Ecto neural progenitor cell (in vitro differentiated cells): ENCODE measurements at places on chromosomes 1 and 21.

DNA sequence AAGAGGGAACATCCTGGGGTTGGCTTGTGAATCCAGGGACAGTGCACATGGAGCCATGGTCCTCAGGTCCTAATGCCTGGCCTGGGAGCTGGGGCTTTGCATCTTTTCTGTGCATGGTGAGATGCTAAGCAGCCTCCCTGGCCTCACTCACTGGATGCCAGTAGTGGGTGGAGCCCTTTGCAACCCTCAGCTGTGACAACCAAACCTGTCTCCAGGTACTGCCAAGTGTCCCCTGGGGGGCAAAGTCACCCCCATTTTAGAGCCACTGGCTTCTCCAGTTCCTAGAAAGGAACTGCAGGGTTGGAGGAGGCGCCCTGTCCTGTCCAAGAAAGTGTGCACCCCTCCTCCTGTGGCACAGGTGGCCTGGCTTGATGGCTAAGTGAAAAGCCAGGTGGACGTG lies 44.6 kb upstream of the GRIK3 start:
- DNase-seq = no peak

DNA sequence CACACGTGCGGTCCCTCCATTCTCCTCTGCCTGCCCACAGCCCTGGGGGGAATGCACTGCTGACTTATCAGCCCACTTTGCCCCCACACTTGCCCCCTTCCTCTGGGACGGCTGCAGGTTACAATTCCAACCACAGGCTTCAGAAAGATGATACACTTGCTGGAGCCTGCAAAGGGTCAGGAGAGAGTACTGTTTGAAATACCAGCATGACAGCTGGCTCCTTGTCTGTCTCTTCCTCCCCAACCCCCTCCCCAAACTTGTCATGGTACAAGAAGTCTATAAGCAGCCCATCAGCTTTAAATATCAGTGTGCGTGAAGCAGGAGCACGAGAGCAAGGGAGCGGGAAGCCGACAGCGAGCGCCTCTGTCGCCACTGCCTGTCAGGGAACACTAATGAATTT lies 62.4 kb downstream of the ERI3 start:
- no peak for DNase-seq

DNA sequence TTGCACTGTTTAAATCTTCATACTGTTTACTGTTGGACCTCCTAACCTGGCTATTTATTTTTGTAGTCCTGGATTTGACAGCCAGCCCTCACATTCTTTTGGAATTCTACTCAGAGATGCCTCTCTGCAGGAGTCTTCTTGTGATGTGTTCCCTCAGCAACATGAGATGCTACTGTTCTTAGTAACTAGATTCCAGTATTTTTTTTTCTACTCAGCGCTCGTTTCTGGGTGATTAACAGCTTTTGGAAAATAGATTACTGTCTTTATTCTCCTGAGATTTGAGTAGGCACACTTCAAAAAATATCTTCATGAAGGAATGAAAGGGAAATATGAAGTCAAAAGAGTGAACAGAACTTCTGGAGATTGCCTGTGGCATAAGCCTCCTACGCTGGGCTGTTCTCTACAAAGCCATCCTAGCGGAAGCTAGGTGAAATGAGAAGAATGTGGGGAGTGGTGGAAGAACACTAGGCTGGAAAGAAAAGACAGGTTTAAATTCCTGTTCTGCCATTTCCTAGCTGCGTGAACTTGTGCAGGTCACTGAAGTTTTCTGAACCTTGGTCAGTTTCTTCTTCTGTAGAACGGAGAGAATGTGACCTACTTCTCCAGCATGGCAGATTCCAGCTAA lies 75.9 kb downstream of the LRRC8C start:
- no peak for DNase-seq

- DNase-seq = no peak
Measured at GRCh38 chr1:150352866-150353265, 11.1 kb upstream of the RPRD2 start.

GRCh38 chr1:167746988-167747655 lies 25.3 kb downstream of the MPZL1 start:
- DNase-seq = no peak

DNA sequence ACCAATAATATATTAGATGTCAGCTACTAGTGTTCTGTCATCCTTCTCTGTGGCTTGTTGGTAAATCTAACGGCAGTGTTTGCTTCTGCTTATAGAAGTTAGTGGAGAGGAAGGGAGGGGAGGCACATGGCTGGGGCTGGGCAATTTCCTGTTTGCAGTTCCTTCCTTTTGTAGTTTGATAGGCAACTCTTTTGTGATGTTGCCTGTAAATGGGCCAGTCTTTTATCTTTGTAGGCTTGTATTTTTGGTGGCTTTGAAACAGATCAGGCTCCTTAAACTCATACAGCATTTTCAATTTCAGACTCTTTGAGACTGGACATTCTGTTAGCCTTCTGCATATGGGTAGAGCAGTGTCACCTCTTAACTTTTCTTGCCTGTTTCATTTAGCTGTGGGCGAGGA lies 48.1 kb downstream of the CDC14A start:
- no peak for DNase-seq

DNA sequence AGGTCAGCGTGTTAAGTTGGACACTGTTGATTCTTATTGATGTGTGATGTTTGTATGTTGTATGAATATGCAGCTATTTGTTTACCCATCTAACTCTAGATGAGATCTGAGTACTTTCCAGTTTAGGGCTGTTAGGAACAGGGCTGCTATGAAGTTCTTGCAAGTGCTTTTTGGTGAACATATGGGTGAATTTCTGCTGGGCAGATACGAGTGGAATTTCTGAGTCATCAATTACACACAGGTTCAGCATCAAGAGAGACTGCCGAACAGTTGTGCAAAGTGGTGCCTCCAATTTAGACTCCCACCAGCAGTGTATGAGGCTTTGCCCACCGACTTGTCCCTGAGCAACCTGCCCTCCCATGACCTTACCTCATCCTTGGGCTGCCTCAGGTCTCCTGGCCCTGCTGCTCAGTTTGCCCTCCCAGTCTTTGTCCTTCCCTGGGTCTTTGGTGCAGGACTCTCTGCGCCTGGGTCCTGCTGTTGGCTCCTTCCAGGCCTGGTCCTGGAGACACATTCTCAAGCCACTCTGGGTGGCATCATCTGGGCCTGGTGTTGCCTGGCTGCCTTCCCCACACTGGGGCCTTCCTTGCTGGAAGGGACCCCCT lies 343.6 kb downstream of the PTPRU start:
- DNase-seq = no peak

DNA sequence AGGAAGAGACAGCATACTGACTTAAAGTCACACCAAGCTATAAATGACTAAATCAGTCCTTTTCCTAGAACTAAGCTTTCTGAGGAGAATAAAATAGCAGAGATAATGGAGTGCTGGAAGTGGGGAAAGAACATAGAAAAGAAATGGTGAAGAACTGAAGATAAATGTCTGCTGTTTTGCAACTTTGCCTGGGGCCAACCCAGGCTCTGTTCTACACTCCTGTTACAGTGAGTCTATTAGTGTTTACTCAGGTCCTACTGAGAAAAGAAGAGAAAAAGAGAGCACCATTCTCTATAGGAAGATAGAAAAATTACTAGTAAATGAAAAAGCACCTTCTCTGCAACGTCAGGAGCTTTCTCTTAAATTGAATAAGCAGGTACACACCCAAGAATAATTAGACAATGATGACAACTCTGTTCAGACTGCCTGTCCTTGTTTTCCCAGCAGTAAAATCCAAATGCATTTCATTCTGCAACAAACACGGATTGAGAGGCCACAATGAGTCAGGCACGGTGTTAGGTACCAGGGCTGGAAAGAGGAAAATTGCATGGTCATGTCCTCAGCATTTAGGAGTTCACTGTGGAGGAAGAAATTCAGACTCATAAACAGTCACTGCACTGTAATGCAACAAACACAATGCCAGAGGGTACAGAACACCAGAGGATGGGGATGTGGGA lies 139.4 kb upstream of the CAMK1G start:
- DNase-seq = no peak

DNA sequence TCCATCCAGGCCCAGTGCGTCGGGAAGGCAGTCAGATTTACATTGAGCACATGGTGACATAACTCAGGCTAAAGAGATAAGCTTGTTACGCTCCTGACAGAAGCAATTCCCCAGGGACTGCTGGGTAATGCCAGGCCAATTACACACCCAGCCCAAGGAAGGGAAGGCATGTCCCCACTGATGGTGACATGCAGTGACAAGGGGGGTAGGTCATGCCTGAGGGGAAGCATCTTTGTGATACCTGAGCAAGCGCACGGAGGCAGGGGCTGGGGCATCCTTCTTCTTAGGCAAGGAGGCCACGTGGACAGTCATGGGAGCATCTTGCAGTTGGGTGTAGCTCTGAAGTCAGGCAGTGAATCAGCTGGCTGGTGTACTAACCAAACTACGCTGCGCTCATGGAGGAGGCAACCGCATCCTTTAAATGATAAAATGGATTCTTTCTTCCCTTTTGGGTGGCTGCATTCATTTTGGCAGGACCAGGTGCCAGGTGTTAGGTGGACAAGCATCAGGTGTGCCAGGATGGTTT lies 39.6 kb upstream of the GRIK3 start:
- no peak for DNase-seq

- DNase-seq = no peak
Measured at GRCh38 chr1:243718893-243719292, 131.2 kb downstream of the AKT3 start.

DNA sequence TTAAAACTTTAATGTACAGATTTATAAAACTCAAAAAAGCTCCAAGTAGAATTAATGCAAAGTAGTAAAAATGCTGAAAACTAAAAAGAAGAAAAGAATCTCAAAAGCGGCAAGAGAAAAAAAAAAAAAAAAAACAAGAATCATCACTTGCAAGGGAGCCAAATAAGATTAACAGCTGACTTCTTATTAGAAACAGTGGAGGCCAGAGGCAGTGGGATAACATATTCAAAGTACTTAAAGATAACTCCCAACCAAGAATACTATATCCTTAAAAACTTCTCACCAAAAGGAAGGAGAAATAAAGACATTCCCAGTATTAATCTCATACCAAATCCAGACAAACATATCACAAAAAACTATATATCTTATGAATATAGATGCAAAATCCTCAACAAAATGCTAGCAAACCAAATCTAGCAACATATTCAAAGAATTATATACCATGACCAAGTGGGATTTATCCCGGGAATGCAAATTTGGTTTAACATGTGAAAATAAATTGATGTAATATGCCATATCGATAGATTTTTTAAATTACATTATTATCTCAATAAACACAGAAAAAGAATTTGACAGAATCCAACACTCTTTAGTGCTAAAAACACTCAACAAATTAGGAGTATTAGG lies 62.7 kb downstream of the CAMK2N1 start:
- no peak for DNase-seq

DNA sequence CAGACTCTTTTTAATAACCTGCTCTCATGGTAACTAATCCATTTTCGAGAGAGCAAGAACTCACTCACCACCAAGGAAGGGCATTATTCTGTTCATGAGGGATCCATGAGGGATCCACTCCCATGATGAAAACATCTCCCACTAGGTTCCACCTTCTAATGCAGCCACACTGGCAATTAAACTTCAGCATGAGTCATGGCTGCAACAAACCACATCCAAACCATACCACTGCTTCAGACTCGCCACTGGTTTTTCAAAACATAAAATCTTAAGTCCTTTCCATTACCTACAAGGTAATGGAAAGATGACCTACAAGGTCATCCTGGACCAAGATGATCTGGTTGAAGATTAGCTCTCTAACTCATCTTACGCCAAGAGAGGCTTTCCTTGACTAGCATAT lies 405.1 kb downstream of the VAV3 start:
- DNase-seq = no peak

- DNase-seq = no peak
Measured at GRCh38 chr1:59631561-59632255, 183.0 kb upstream of the HOOK1 start.

DNA sequence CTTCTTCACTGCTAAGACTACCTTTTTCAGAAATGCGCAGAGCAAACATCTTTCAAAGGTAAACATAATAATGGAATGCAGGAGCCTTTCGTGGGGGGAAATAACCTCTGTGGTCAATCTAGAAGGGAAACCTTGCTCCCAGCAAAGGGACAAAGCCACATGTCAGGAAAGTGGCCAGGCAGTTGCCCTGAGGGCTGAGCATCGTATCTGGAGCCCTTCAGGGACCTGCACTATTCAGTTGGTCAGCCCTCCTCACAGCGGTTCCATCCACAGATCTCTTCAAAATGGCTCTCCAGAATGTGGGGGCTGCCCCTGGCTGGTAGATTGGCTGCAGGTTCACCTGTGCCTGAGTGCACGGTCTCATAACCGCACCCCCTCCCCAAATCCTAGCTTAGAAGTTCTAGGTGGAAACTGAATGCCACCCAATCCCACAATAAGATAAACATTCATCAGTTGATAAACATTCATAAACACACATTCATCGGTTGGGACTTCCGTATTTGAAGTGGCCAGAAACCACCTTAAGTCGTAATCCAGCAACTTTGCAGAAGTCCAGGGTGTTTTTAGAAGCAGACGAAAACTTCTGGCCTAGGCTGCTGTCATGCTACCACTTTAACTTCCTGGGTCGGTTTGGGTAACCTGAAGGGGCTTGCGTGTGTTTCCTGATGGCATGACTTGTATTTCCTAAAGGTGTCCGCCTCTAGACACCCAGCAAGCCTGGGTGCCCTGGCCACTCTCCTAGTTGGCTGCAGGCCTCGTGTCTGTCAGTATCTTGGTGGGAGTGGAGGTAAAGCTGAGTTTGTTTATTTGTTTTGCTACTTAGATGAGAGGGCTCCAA lies 50.5 kb downstream of the RASSF5 start:
- no peak for DNase-seq

- DNase-seq = peak; percentile 81
Measured at GRCh38 chr1:6414443-6414844, 5.3 kb downstream of the HES2 start.

GRCh38 chr1:32984455-32985171 lies 20.0 kb upstream of the RNF19B start:
- no peak for DNase-seq

DNA sequence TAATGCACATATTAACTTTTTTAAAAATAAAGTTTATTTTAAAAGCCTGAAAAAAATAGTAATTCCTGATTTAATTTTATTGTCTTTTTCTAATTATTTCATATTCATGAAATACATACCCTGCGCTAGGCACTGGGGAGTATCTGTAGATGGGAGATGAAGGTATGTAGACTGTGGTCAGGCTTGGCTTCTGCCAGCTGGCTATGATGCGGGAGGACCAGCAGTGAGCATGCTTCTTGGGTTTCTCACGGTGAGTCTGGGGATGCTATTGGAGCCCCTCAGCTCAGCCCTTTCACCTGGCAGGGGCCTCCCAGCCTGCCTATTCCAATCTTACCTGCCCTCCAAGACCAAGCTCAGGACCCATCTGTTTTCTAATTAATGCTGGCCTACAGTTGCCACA lies 138.4 kb downstream of the NOS1AP start:
- DNase-seq = no peak

DNA sequence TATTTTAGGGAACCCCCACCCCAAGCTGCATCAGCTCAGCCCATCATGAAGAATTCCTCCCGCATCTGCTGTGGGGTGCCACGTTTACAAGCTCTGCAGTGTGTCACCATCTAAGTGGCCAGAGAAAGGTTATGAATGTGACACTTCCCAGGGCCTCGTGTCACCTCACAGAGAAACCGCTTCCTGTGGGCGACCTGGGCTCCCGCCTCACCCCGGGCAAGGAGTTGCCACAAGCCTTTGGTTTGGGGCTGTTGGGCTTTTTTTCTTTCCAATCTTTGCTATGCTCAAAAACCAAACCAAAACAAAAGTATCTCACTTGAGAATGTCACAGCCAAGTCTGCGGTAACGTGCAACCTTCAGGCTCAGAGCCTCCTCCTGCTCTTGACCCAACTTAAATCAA lies 82.1 kb upstream of the ARHGEF16 start:
- DNase-seq = no peak
